ENCODE measurements at places on chromosomes 2 and 18.
A peak's percentile ranks its signal among the peaks of the same experiment; 100 is the strongest.

GRCh38 chr18:76670564-76671288 lies 151.6 kb upstream of the ZNF236 start:
- no peak for DNase-seq

DNA sequence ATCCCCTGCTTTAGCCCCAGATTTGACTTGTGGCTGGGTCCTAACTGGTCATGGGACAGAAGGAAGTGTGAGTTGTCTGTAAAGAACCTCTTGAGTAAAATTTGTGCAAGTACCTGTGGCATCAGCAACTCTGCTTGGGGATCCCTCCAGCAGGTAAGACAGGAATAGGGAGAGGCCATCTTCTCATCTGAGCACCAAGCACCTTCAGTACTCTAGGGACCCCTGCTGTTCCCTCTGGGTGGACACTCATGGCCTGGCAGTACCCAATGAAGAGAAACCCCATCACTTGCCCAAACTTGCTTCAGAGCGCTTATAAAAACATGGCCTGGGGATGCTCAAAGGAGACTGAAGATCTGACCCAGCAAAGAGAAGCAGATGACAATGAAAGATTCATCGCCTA lies 297.8 kb downstream of the SP3 start:
- DNase-seq = no peak

DNA sequence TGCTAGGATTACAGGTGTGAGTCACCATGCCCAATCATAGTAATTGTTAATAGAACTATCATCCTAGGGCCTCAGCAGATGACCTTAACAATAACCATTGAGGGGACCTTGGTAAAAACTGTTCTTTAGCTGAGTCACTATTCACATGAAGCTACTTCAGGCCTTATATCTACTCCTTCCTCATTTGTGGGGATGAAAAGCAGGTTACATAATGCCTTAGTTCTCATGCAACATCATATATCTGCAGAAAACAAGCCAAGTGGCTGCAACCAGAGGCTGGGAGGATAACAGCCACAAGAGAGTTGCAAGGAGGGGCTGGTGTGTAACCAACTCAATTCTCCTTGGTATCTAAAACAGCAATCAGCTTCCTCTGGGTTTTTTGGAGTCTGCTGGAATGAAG lies 445.4 kb downstream of the NBAS start:
- no peak for DNase-seq

GRCh38 chr2:38178119-38178518 lies 102.2 kb upstream of the CYP1B1 start:
- no peak for DNase-seq

DNA sequence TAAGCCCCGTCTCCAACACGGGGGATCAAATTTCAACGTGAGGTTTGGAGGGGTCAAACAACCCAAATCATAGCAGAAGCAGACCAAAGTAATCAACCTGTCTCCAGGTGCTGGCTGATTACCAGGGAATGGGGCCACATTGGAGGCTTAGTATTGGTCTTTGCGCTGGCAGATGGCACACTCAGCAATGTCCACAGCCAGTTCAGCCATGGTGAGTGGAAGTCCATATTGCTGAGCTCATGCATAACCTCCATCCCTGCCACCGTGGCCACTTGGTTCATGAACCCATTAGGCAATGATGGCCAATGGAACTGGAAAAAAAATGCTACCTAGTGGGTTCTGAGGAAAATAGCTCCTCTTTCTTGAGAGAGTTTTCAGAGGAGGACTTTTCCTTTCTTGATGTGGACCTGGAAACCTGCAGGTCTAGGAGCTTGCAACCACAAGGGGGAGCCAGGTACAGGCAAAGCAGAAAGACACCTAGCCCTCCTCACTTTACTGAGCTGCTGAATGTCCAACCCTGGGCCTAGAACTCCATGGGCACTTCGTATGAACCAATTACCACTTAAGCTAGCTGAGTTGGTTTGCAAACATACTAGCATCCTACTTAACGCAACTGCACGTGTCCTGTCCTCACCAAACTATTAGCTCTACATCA lies 128.0 kb upstream of the GYPC start:
- DNase-seq = no peak

DNA sequence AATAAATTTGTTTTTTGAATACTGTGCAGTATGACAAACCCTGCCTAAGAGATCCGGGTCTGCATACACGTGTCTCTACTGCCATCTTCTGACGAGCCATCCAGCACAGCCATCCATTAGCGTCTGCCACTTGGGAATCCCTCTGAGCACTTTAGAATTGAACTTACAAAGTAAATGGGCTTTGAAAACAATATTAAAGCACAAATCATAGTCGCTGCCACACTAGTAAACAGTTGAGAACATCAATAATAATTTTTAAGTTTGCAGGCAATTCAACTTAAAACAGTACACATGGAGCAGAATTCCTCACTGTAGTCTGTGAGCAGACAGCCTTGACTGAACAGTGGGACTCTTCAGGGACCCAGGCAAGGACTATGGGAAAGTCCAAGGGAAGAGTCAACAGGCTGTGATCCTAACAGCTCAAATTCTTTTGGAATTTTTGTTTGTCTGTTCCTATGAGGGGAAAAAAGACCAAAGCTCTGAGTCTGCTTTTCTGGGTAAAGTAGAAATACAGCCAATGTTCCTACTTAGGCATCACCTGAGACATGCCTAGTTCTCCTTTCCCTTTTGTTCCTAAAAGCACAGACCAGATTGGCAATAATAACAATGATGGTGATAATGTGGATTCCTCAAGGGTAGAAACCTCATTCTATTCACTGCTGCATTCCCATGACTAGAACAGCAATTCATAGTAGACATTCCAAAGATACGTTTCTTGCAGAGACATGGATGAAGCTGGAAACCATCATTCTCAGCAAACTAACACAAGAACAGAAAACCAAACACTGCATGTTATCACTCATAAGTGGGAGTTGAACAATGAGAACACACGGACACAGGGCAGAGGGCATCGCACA lies 92.9 kb downstream of the MREG start:
- peak; percentile 70 for DNase-seq

GRCh38 chr2:156622491-156622890 lies 186.3 kb downstream of the GPD2 start:
- DNase-seq = no peak

GRCh38 chr2:1692342-1692741 lies 52.0 kb downstream of the PXDN start:
- DNase-seq = no peak
